ENCODE measurements at places on chromosomes 13 and 19.

- DNase-seq = no peak
These were observed 136.2 kb upstream of the TSHZ3 start for GRCh38 chr19:31485472-31485871.

GRCh38 chr13:75963302-75963701 lies 327.2 kb downstream of the LMO7 start:
- no peak for DNase-seq

GRCh38 chr13:50205581-50205980 lies 190.3 kb downstream of the KCNRG start:
- DNase-seq = no peak

DNA sequence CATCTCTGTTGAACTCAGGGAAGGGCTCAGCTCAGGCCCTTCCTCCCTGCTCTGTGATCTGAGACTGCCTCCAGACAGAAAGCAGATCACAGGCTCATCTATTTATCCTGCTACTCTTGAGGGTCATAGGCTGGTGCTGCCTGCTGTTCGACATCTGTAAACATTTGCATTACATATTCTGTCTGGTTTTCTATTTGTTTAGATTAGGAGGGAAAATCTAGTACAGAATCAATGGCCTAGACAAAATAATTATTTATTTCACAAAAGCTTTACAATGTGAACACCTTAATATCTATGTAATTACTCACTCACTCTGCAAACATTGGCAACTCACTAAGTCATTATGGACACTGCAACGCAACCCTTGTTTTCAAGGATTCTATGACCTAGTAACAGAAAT lies 43.0 kb downstream of the CEP89 start:
- no peak for DNase-seq

GRCh38 chr13:43977911-43978310 lies 98.2 kb downstream of the LACC1 start:
- DNase-seq = no peak

- DNase-seq = no peak
These were observed 41.2 kb upstream of the LSM14A start for GRCh38 chr19:34131100-34131499.

DNA sequence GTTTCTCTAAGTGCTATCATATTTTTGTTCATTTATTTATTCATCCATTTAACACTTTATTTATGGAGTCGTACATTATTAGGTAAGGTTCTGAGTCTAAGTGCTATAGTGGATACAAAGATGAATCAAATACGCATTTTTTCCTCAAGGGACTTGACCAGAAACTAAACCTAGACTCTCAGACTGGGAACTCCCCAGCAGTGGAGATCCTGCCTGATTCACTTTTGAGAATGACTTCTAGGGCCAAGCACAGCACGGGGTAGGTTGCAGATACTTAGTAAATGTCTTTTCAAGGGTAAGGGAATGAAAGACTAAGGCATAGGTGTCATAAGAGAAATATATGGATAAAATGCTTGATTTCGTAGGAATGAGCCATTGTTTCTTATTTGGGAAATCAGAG lies 7.2 kb downstream of the DNAJC15 start:
- no peak for DNase-seq

- DNase-seq = no peak
These were observed 455.4 kb downstream of the FOXO1 start for GRCh38 chr13:40210865-40211585.

GRCh38 chr19:17086120-17086519 lies 10.5 kb downstream of the MYO9B start:
- DNase-seq = no peak

DNA sequence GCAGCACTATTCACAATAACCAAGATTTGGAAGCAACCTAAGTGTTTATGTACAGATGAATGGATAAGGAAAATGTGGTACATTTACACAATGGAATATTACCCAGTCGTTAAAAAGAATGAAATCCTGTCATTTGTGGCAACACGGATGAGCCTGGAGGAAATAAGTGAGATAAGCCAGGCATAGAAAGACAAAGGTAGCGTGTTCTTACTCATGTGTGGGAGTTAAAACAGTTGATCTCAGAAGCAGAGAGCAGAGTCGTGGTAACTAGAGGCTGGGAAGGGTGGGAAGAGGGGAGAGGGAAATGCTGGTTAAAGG lies 29.5 kb downstream of the LILRB4 start:
- no peak for DNase-seq

DNA sequence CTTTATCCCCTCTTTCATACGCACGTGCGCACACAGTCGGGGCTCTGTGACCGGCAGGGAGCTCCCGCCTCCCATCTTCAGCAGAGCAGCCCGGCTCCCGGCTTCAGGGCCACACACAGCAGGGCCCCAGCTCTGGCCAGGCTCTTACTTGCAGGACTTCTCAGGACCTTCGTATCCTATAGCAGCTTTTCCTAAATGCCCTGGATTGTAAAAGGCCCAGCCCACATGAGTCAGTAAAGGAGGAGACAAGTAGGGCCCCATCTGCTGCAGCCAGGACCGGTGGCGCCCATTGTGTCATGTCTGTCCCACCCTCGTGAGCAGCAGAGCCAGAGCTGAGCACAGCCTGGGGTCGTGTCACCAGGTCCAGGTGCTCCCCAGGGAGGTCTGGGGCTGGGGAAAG lies 107.6 kb upstream of the VSTM2B start:
- no peak for DNase-seq

- no peak for DNase-seq
These were observed 4.3 kb upstream of the ZNF813 start for GRCh38 chr19:53463263-53463662.

DNA sequence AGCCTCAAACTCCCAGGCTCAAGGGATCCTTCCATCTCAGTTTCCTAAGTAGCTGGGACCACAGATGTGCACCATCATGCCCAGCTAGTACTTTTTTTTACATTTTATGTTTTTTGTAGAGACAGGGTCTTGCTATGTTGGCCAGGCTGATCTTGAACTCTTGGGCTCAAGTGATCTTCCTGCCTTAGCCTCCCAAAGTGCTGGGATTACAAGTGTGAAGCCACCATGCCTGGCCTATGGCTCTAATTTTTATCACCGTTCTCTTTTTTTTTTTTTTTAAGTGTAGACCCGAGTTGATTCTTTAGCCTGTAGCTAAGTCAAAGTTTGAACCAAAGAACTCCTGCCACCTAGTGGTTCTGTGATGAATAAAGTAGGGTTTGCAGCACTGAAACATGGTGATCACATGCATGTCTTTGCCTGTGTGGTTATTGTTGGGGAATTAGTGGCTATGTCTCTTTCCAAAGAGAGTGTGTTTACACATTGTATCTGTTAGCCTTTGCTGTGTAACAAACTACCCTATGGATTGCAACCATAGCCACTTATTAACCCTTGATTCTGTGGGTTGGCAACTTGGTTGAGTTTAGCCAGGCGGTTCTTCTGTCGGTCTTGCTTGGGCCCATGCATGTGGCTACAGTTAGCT lies 11.6 kb downstream of the NFILZ start:
- DNase-seq = no peak

GRCh38 chr13:66128692-66129269 lies 1101.4 kb downstream of the PCDH9 start:
- no peak for DNase-seq

- DNase-seq = no peak
These were observed 41.3 kb upstream of the INTS6 start for GRCh38 chr13:51494156-51494555.

- DNase-seq = no peak
These were observed 90.3 kb downstream of the KDM4B start for GRCh38 chr19:5059213-5059574.

DNA sequence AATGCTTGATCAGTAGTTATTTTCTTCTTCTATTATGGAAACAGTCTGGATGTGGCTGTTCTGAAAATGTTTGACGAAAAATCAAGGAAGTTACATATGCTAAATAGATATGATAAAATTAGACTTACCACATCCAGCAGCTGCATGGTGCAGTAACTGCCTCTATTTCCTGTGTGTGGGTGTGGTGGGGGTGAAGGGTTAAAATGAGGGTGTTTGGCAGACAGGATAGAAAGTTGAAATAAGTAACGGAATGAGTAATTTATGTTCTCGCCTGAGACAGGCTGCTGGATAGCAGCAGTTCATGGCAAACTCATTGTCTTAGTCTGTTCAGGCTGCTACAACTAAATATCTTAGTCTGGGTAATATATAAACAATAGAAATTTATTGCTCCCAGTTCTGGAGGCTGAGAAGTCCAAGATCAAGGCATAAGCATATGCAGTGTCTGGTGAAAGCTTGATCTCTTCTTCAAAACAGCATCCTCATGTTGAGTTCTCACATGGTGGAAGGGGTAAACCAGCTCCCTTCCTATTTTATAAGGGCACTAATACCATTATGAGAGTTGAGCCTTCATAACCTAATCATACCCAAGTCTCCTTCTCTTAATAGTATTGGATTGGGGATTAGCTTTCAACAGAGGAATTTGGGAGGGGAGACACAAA lies 1248.9 kb downstream of the SLITRK5 start:
- DNase-seq = no peak

DNA sequence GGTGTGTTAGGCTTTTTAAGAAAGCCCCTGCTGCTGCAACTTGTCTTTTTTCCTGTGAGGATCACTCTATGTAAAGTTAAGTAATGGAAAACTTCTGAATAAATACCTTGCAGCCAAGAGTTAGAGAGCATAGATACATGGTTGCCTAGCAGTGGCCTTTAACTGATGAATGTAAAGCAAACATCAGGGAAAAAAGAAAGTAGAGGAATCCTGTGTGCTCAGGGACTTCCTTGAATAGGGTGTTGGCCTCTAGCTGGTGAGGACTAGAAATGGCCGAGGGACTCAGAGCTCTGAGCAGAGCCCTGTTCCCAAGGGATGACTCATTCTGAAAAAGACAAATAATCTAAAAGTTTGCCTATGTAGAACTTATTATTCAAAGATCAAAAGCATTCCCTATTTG lies 135.7 kb downstream of the MIPEP start:
- DNase-seq = no peak

DNA sequence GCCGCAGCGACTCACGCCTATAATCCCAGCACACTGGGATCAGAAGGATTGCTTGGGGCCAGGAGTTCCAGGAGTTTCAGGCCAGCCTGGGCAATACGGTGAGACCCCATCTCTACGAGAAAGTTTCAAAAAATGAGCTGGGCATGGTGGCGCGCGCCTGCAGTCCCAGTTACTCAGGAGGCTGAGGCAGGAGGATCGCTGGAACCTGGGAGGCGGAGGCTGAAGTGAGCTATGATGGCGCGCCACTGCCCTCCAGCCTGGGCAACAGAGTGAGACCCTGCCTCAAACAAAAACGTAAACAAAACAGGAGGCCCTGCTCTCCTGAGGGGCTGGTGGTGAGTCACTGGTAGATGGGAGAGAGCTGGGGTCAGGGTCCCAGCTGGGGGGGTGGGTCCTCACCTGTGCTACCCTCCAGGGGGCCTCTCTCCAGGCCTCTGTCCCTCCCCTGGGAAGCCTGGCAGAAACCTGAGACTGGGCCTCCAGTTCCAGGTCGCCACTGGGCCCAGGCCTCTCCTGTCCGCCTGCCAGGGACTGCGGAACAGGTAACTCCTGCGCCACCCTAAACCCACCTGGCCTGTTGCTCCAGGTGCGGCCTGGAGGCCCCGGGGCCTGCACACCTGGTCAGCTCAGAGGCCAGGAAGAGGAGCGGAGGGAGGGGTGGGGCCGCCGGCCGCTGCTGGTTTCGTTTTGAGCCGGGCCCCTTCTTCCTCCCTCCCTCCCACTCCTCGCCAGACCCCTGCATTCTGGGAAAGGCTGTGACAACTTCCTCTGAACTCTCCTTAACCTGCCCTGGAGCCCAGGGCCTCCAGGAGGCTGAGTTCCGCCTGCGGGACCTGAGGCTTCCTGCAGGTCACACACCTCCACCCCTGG lies 17.2 kb upstream of the ZBTB7A start:
- no peak for DNase-seq

DNA sequence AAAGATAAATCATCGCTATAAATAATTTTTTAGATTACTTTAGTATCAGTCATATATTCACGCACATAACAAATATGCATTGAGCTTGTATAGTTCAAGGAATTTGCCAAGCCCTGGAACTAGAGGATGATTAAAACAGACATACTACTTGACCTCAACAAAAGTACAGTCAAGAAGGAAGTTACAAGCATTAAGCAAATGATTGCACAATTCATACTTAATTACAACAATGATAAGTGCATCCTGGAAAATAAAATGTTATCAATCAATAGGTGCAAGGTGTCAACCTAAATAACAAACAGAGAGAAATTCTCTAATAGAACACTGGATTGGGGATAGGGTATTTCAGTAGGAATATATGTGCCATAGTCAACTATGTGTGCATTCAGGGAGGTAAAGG lies 491.2 kb downstream of the GPC5 start:
- no peak for DNase-seq

DNA sequence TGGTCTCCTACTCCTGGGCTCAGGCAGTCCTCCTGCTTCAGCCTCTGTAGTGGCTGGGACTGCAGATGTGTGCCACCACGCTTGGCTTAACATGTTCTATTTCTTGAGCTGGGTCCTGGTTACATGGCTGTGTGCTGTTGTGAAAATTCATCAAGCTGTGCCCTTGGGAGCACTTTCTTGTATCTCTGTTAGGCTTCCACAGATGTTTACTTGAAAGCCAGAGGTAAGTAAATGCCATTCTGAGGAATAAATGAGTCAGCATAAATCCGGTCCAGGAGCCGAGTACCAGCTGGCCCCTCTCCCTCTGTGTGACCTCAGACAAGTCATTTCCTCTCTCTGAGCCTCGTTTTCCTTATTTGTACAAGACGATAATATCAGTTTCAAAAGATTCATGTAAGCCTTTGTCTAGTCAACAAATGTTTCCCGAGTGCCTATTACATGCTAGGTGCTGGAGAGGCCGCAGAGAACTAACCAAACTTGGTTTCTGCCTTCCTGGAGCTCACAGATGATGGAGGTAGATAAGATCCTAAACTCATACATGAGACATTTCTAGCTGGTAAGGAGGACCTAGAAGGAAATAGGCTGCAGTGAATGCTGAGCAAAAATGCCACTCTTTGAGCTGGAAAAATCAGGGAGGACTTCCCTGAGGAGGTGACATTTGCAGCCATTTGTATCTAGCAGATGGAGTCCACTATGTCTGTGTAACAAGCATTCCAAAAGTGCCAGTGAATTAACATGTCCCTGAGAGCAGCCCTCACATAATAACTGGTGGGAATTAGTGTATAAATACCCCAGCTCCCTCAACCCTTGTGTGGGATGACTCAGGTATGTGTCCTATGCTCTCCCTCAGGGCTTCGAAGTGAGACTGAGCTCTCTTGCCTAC lies 2.7 kb upstream of the RASAL3 start:
- DNase-seq = no peak

GRCh38 chr13:91630946-91631345 lies 232.5 kb downstream of the GPC5 start:
- no peak for DNase-seq

DNA sequence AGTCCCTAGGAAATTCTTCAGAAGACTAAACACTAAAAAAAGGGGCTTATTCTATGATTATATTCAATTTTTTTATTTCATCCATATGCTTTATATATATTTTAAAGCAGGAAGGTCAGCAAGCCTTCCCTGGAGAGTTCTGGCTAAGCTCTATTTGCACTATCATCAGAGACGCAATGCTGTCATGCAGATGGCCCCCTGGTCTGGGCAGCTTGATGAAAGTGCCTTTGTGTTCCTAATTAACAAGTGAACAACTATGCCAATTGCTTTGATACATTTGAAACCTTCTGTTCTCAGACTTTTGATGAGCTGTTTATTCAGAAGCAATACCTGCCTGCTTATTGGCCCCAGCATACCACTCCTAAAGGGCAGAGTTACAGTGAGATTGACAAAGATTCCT lies 1344.6 kb downstream of the OLFM4 start:
- no peak for DNase-seq

- no peak for DNase-seq
These were observed 670 bp downstream of the MAP2K7 start for GRCh38 chr19:7904074-7905020.

GRCh38 chr13:60043262-60043661 lies 120.5 kb downstream of the DIAPH3 start:
- no peak for DNase-seq

- no peak for DNase-seq
These were observed 554.1 kb upstream of the MIR17HG start for GRCh38 chr13:90793261-90793820.
